ENCODE measurements at places on chromosomes 5 and 9. TPM values are rescaled to one million over a fixed set of nuclear protein-coding genes. Genes with fewer than 3 reads are reported as not detected.

The SIT1 gene
- 0.72 TPM for total RNA-seq

DNA sequence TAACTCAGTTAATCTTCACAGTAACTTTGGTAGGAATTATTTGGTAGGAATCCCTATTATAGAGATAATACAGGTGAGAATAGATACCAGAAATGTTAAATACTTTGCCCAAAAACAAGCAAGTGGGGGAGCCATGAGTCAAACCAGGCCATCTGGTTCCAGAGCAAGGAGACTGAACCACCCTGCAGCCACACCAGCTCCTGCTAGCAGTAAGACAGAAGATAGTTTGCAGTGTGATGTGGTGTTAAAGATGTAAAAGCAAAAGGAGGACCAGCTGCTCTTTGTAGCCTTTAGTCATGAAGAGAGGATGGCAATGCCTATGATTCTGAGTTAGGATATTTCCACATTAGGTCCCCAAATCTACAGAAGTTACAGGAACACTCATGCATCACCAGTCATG, 101.4 kb downstream of the PRKACG start:
- no peak overlapping the region for H3K4me3 ChIP-seq
- no peaks in the 10 kb centered on the region for H3K27me3 ChIP-seq
- H3K4me1 ChIP-seq = no peaks in the 10 kb centered on the region
- no peak for DNase-seq
- no peaks in the 10 kb centered on the region for H3K36me3 ChIP-seq

DNA sequence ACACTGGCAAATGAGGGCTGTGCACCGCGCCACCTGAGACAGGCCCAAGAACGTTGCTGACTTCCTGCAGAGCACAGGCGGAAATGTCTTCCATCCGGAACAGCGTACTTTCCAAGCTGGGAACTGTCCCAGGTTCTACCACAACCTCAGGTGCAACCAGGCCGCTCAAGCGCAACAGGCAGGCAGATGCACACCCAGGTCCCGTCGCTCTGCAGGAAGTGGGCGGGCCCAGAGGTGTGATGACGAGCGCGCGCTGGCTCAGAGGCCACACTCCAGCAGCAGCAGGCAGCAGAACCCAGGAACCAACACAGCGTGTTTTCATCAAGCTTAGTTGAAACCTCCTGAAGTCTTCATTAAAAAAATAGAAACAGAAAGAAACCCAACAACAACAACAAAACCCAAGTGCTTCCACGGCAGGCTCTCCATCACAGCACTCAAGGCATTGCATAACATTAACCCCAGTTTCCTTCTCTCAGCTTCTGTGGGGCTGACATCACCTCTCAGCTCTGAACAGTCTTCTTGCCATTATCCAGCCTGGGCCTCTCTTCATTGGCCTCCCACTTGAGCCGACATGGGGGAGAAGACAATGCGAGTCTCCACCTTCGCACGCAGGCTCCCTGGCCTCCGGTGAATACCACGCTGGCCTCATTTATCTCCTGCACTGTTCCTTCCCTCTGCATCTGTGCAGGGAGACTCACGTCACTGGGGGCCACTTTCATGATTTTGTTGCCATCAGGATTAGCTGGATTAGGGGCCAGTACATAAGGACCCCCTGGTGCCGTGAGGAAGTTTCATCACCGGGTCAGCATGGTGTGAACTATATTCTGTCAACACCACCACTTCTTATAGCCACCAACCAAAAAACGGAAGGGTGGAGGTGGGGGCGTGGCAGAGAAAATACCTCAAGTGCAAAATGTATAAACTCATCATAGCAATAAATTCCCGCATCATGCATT, 22.1 kb downstream of the PTCH1 start:
- H3K27ac ChIP-seq = no peak overlapping the region
- H3K36me3 ChIP-seq = no peaks in the 10 kb centered on the region
- no peak overlapping the region for H3K4me3 ChIP-seq
- no peaks in the 10 kb centered on the region for H3K27me3 ChIP-seq
- DNase-seq = no peak

DNA sequence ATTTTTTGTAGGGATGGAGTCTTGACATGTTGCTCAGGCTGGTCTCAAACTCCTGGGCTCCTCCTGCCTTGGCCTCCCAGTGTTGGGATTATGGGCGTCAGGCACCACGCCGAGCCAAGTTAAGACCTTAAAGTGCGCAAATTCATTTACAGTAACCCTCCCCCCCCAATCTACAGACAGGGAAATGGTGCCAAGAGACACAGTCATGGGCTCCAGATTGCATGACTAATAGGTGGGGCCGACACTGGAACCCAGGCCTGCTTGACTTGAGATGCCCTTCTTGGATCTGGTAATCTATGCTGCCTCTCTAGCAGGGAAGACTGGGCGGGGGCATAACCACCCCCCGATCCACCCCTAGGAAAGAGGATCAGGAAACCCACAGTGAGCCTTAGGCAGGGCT, 19.5 kb downstream of the TTF1 start:
- H3K4me1 ChIP-seq = no peaks in the 10 kb centered on the region
- no peaks in the 10 kb centered on the region for H3K36me3 ChIP-seq
- H3K27ac ChIP-seq = no peak overlapping the region
- H3K4me3 ChIP-seq = no peak overlapping the region
- no peaks in the 10 kb centered on the region for H3K27me3 ChIP-seq
- no peak for DNase-seq

The ELL2 gene
- 27.0 TPM for total RNA-seq

- no peaks in the 10 kb centered on the region for H3K36me3 ChIP-seq
- DNase-seq = no peak
- no peaks in the 10 kb centered on the region for H3K4me1 ChIP-seq
- no peak overlapping the region for H3K27ac ChIP-seq
- H3K27me3 ChIP-seq = no peaks in the 10 kb centered on the region
Measured at GRCh38 chr5:172219296-172219695, 25.3 kb downstream of the EFCAB9 start.

- H3K27me3 ChIP-seq = no peaks in the 10 kb centered on the region
- H3K27ac ChIP-seq = no peak overlapping the region
- H3K4me1 ChIP-seq = no peaks in the 10 kb centered on the region
- no peak overlapping the region for H3K4me3 ChIP-seq
- no peaks in the 10 kb centered on the region for H3K36me3 ChIP-seq
Measured at GRCh38 chr9:28832168-28832770, 1259.0 kb upstream of the C9orf72 start.
